ENCODE measurements at places on chromosomes 4 and X. TPM values are rescaled to one million over a fixed set of nuclear protein-coding genes. Genes with fewer than 3 reads are reported as not detected.

The CLGN gene
- polyA plus RNA-seq = 1.9 TPM

The TASL gene
- polyA plus RNA-seq = 0.08 TPM

The MTMR8 gene
- polyA plus RNA-seq = 1.2 TPM

The OTUD6A gene
- polyA plus RNA-seq = not detected

The PAGE4 gene
- polyA plus RNA-seq = 0.11 TPM

The MAGED4 gene
- polyA plus RNA-seq = 2.1 TPM

The CXCL3 gene
- 4.6 TPM for polyA plus RNA-seq

The ELOVL6 gene
- polyA plus RNA-seq = 17.7 TPM

The RAB33A gene
- polyA plus RNA-seq = 0.46 TPM

The CSAG3 gene
- not detected for polyA plus RNA-seq

The PALLD gene
- polyA plus RNA-seq = 34.7 TPM
